SHP77 (cell line): ENCODE measurements at places on chromosomes 4 and X.

DNA sequence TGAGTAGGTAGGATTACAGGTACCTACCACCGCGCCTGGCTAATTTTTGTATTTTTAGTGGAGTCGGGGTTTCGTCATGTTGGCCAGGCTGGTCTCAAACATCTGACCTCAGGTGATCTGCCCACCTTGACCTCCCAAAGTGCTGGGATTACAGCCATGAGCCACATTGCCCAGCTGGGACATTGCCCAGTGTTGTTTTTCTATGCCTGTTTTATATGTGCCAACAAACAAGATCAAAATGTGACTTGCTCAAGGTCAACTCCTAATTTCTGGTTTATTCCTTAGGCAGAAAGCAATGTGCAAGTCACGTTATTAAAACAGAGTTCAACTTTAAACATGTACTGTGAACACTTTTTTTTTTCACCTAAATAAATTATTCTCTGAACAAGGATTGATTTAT lies 2.7 kb downstream of the LRIT3 start:
- no peak for DNase-seq

DNA sequence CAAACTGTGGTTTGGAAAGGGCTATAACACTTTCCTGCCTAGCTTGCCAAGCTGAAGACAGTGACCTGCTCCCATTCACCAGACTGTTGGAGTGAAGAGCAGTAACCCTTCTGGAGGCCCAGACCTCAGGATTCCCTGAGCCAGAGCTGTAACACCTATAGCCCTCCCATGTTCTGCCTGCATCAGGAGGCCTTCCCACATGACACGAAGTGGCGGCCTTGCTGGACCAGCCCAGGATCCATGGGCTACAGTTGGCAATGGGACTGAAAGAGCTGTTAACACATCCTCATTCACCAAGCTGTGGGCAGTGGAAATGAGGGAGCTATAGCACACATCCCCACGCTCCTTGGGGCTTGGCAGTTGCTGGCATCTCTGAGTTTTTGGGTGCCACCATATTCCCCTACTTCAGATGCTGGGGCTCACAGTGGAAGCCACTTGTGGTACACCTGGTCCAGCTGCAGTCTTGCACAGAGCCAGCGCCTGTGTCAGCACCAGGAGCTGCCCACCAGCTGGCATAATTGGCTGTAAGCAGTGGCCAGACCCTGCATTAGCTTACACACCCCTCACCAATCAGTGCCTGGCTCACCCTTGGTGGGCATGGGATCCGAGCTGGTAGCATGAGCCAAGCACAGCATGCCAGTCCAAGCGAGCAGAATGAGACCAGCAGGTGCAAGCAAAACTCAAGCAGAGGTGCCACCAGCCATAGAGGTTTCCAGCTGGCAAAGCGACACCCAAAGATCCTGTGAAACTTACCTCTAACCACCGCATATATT lies 1029.3 kb downstream of the TECRL start:
- no peak for DNase-seq

DNA sequence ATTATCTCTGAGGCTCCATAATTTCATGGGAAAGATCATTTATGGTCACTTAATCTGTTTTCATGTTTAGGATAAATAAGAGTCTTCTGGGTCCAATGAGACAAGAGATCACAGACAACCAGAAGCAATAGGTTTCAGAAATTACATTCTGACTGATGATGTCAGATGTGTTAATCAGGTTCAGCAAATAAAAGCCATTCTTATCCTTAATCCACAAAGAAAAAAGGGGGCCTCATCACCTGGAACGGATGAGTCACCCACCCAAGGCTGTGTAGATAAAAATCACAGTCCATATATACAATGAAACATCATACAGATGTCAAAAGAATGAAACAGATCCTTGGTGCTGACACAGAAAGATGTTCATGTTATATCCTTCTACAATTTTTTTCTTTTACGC lies 36.6 kb downstream of the SYTL4 start:
- no peak for DNase-seq

DNA sequence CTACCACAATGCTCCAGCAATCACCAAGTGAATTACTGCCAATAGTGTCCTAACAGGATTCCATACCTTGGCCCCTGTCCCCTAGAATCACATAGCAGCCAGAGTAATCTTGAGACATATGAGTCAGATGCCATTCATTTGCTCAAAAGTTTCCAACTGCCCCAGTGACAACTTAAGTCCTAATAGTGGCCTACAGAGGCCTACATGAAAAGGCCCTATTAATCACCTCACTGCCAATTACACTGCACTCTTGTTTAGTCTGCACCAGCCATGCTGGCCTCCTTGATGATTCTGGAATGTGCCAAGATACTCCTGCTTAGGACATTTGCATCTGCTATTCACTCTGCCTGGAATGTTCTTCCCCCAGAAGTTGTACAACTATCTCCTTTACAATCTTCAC lies 130.7 kb downstream of the NR3C2 start:
- DNase-seq, result no peak

DNA sequence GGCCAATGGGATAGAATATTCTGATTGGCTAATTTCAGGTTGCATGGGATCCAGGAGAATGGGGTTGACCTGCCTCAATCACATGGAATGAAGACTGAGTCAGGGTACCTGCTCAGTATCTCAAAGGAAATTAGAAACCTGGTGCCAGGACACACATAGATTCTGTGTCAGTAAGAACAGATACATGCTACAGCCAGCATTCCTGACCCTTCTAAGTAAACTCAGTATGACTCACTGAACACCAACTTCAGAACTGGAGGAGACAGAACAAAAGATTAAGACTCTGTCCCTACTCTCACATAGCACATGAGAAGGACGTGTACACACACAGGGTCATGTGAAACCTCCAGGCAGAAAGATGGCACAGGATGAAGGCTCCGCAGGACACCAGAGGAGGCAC lies 54.5 kb downstream of the FAM184B start:
- DNase-seq, result no peak

- DNase-seq, result no peak
Measured at GRCh38 chr4:168483811-168484210, 3.5 kb upstream of the DDX60L start.

DNA sequence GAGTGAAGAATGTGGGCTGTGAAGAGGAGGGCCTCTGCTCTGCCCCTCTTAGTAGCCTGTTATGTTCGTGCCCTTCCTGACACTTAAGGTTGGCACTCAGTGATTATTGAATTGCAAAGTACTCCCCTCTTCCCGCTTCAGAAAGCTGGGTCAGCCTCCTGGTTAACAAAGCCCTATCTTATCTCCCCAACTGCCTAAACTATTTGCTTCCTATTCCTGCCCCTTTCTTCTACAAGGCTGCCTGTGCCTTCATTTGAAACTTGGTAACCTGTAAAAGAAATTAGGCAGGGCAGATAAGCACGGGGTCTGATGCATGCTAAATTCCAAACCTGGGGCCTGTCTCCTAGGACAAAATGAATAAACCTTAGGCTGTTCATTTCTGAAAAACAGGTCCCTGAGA lies 23.1 kb upstream of the TMEM150C start:
- DNase-seq, result no peak

DNA sequence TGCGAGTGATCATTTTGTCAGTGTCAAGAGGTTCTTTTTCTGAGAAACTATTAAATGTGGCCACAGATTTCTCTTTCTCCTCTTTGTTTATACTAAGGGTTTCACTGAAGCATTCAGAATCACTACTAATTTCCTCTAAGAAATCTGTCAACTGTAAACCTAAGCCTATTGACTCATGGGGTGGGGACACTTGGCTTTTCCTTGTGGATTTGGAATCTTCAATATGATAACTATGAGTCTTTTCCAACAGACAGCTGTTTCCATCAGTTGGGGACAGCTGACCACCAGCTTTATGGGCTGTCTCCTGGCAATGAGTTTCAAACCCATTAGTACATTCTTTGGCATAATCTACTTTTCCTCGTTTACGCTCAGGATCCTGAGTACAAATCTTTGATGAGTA lies 13.8 kb downstream of the PGRMC1 start:
- no peak for DNase-seq
